ENCODE measurements at places on chromosomes 13 and 19. TPM values are rescaled to one million over a fixed set of nuclear protein-coding genes. Genes with fewer than 3 reads are reported as not detected.

CYP2A6 gene
- polyA plus RNA-seq, result 0.33 TPM

ZNF491 gene
- 0.31 TPM for polyA plus RNA-seq

ITPKC gene
- 5.2 TPM for polyA plus RNA-seq

LILRA5 gene
- polyA plus RNA-seq, result not detected

U2AF1L4 gene
- 32.7 TPM for polyA plus RNA-seq

DNA sequence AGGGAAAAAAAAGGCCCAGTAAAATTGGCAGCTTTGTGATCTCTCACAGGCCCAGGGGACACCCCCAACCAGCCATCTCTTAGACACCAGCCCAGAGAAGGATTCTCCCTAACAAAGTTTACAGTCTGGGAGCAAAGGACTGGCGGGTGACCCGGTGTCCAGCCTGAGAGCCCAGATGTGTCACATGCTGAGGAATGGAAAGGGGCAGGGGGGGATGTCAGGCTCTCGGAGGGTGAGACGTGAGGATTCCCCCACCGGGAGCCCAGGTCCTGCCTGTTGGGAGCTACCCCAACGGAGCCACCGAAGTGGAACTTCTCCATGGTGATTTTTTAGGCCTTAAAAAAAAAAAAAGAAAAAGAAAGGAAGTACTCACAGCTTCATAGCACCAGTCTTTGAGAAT is 4.8 kb upstream of the CTXN1 start:
- no peaks in the 10 kb centered on the region for H3K27me3 ChIP-seq
- no peak for DNase-seq
- no peak overlapping the region for H3K27ac ChIP-seq
- H3K36me3 ChIP-seq, result peaks cover 38% of the 10 kb centered on the region

DNA sequence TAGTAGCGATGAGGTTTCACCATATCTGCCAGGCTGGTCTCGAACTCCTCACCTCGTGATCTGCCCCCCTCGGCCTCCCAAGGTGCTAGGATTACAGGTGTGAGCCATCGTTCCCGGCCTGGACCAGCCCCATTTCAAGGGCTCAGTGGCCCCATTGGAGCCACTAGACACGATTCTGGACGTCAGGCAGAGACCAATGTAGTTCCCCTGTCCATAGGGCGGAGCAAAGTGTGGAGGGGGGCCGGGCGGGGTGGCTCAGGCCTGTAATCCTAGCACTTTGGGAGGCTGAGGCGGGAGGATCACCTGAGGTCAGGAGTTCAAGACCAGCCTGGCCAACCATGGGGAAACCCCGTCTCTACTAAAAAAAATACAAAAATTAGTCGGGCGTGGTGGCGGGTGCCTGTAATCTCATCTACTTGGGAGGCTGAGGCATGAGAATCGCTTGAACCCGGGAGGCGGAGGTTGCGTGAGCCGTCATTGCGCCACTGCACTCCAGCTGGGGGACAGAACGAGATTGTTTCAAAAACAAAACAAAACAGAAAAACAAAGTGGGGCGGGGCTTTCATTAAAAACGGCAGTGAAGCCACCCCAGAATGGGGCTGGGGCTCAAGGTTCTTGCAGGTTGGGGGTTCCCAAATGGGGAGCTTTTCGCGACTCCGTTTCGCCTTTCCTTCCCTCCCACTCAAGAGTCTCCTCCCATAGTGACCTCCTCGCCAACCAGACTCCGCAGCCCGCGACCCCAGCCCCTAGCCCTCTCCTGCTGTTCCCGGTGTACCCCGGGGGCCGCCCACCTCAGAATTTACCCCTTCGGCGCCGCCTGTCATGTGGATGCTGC is 758 bp upstream of the TECR start:
- H3K27ac ChIP-seq, result no peak overlapping the region
- H3K4me1 ChIP-seq, result peaks cover 2% of the 10 kb centered on the region
- H3K27me3 ChIP-seq, result no peaks in the 10 kb centered on the region
- DNase-seq, result no peak

- H3K27me3 ChIP-seq, result no peaks in the 10 kb centered on the region
- H3K4me1 ChIP-seq, result no peaks in the 10 kb centered on the region
- H3K4me3 ChIP-seq, result no peak overlapping the region
- H3K27ac ChIP-seq, result no peak overlapping the region
Observed at GRCh38 chr19:7963566-7963965, 20.1 kb upstream of the TIMM44 start.

DNA sequence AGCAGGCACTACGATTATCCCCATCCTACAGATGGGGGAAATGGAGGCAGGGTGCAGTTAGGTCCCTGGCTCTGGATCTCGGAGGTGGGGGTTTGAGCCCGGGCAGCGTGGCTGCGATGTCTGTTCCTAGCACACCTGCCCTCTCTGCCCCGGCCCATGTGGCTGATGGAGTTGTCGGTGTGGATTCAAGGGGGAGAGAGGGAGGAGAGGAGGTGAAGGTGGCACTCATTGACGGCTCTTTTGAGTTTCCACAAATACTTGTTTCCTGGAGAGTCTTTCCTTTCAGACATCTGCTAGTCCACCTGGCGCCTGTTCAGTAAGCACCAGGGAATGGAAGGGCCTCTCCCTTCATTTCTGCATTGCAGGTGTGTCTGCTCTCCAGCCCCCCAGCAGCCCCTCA is 69.9 kb downstream of the ARHGEF18 start:
- no peak for DNase-seq
- H3K27me3 ChIP-seq, result no peaks in the 10 kb centered on the region
- H3K4me3 ChIP-seq, result no peak overlapping the region
- no peaks in the 10 kb centered on the region for H3K4me1 ChIP-seq
- H3K27ac ChIP-seq, result no peak overlapping the region
- H3K36me3 ChIP-seq, result no peaks in the 10 kb centered on the region

DNA sequence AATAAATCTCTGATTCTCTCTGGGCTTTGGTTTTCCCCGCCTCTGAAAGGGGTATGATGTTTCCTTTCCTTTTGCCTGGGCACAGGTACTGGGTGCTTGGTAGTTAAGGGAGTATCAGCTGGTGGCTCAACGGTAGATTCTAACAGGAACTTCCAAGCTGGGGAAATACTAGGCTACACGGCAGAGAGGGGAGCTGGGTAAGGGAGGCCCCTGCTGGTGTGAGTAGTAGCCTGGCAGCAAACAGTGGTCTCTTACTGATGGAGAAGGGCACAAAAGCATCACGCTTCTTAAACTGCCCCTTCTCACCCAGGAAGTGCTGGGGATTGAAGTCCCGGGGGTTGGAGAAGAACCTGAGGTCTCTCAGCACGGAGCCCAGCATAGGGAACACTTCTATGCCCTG is 26.9 kb upstream of the CYP2A7 start:
- H3K4me3 ChIP-seq, result no peak overlapping the region
- no peaks in the 10 kb centered on the region for H3K27me3 ChIP-seq
- no peaks in the 10 kb centered on the region for H3K36me3 ChIP-seq
- H3K4me1 ChIP-seq, result no peaks in the 10 kb centered on the region
- no peak for DNase-seq

GRCh38 chr19:13132471-13133180 is 14.6 kb downstream of the NACC1 start:
- DNase-seq, result no peak
- no peaks in the 10 kb centered on the region for H3K27me3 ChIP-seq
- H3K27ac ChIP-seq, result no peak overlapping the region
- no peaks in the 10 kb centered on the region for H3K4me1 ChIP-seq

DNA sequence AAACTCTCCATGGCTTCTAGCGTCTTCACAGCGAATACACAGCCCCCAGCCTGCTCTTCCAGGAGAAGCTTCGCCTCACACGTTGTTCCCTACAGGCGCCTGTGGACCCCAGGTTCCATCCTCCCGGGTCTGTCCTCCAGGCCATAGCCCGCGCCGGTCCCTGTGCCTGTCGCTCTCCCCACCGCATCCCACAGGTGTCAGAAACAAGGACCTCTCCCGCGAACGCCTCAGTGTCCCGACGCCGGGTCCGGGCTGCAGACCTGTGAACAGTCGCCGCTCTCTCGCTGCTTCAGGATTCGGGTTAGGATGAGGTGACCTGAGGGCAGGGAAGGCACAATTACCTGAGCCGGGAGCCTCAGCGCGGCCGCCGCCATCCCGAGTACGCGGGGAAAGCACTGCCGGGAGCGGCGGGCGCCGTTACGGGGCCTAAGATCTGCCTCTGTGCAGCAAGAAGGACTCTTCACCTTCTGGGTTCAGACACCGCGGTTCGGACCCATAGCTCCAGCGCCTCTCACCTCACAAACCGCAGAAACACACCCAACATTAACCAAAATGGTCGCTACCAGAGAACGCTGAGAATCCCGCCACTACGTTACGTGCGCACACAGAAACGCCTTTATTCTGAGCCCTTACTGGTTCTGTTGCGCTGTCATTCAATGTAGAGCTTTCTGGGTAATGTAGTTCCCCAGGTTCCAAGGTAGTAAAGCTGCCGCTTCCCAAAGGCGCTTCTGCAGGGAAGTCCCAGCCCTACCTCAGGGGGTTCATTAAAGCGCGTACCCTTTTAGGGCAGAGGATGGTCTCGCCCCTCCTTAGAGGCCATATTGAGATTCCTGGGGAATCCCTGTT is at the start of gene ZNF418:
ZNF418 (minus strand) TSS at position 583 of the 846 bp plus-strand sequence. CDS start 1,580 bp downstream, outside the sequence.
- H3K27me3 ChIP-seq, result no peaks in the 10 kb centered on the region
- H3K4me3 ChIP-seq, result peak within 1 kb of the TSS; percentile 95
- H3K4me1 ChIP-seq, result no peaks in the 10 kb centered on the region
- H3K27ac ChIP-seq, result peak within 1 kb of the TSS; percentile 94

DNA sequence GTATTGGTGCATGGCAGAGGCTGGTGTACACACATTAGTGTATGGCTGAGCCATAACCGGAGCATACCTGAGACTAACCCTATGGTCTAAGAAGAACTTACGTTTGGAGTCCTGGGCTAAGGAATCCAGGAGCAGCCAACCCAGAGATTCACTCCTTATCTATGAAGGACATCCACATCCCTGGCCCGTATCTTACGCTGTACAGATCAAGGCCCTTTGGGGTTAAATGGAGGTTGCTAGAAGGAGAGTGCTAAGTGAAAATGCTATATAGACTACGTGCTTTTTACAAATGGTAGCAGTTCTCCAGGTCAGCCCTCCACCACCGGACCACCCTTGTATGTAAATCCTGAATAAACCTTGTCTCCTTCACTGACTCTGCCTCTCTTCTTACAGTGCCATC is 1.9 kb upstream of the SUGT1 start:
- peaks cover 6% of the 10 kb centered on the region for H3K36me3 ChIP-seq
- H3K4me3 ChIP-seq, result peak overlapping the region; percentile 21
- no peaks in the 10 kb centered on the region for H3K4me1 ChIP-seq
- DNase-seq, result no peak
- H3K27ac ChIP-seq, result no peak overlapping the region

DNA sequence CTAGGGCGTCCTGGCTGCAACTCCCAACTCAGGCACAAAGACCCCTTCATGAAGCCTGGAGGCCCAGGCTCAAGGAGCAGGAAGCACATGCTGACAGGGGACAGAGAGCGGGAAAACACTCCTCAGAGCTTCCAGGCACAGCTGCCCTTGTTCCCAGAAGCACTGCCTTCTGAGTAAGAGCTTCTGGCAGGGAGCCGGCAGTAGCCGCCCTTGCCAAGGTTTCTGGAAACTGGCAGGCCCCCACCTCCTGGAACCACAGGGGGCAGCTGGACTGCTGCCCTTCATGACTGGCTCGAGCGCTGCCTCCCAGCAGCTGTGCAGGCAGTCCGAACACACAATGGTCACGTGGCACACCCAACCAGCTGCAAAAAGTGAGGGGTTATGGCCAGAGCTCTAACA is 33.6 kb upstream of the EPHX3 start:
- no peaks in the 10 kb centered on the region for H3K27me3 ChIP-seq
- H3K36me3 ChIP-seq, result peaks cover 65% of the 10 kb centered on the region
- no peaks in the 10 kb centered on the region for H3K4me1 ChIP-seq
- no peak for DNase-seq
- no peak overlapping the region for H3K27ac ChIP-seq

DNA sequence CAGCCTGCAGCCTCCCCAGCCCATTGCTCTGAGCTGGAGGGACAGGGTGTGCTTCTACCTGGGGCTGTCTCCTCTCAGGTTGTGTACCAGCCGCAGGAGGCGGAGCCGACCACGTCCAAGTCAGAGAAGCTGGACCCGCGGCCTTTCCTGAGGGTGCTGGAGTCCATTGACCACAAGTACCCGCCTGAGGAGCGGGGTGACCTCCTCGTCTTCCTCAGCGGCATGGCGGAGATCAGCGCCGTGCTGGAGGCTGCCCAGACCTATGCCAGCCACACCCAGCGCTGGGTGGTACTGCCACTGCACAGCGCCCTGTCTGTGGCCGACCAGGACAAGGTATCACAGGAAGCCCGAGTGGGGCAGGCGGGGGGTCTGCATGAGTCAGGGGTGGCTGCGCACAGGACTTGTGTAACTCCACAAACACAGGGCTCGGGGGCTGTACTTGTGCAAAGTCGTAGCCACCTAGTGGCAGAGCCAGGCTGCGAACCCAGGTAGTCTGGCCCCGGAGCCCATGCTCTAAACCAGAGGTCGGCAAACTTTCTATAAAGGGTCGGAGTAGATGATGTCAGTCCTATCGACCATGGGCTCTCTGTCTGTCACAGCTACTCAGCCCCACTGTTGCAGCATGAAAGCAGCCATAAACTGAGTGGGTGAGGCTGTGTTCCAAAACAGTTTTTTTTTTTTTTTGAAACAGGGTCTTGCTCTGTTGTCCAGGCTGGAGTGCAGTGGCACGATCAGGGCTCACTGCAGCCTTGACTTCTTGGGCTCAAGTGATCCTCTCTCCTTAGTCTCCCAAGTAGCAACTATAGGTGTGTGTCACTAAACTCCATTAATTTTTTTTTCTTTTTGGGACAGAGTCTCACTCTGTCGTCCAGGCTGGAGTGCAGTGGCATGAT is 8.9 kb downstream of the DHX34 start:
- no peaks in the 10 kb centered on the region for H3K27me3 ChIP-seq
- no peaks in the 10 kb centered on the region for H3K4me1 ChIP-seq
- no peak overlapping the region for H3K4me3 ChIP-seq
- H3K27ac ChIP-seq, result no peak overlapping the region
- H3K36me3 ChIP-seq, result peaks cover 87% of the 10 kb centered on the region
- peak; percentile 73 for DNase-seq

- no peaks in the 10 kb centered on the region for H3K27me3 ChIP-seq
- no peaks in the 10 kb centered on the region for H3K36me3 ChIP-seq
- no peak overlapping the region for H3K27ac ChIP-seq
- no peak for DNase-seq
Observed at GRCh38 chr13:21463424-21463823, 4.3 kb upstream of the ZDHHC20 start.

GRCh38 chr13:26881154-26881553 is 120.6 kb upstream of the GPR12 start:
- no peaks in the 10 kb centered on the region for H3K36me3 ChIP-seq
- no peak overlapping the region for H3K27ac ChIP-seq
- no peaks in the 10 kb centered on the region for H3K4me1 ChIP-seq
- H3K27me3 ChIP-seq, result no peaks in the 10 kb centered on the region

DNA sequence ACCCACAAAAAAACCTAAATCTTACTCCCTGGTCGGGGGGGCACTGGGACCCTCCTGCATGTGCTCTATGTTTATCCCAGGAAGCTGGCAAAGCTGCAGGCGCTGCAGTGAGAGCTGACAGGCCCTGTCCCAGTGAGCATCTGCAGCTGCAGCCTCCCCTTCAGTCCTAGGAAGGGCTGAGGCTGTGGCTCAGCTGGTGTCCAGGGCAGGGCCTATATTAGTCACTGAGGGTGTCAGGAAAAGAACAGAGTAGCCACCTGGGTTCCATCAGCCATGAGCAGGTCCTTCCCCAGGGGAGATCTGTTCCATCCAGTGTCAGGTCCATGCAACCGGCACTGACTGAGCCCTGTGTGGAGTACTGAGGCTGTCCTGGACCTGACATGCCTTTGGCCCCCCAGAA is 120.5 kb downstream of the TNFRSF19 start:
- no peak overlapping the region for H3K27ac ChIP-seq
- H3K4me3 ChIP-seq, result no peak overlapping the region
- no peaks in the 10 kb centered on the region for H3K27me3 ChIP-seq
- no peaks in the 10 kb centered on the region for H3K4me1 ChIP-seq
- no peaks in the 10 kb centered on the region for H3K36me3 ChIP-seq

GRCh38 chr19:11345122-11345803 is 805 bp downstream of the TMEM205 start:
- no peak for DNase-seq
- no peaks in the 10 kb centered on the region for H3K36me3 ChIP-seq
- no peak overlapping the region for H3K27ac ChIP-seq
- no peaks in the 10 kb centered on the region for H3K27me3 ChIP-seq

Measured in H1 (cell line).